CD4-positive, alpha-beta T cell treated with Interleukin-4 for 1 hour (primary cell): ENCODE measurements at places on chromosomes 12 and 14.

GRCh38 chr12:50573271-50573670 is 68.5 kb downstream of the DIP2B start:
- no peak for DNase-seq

GRCh38 chr14:79749065-79749464 is 462.2 kb downstream of the DIO2 start:
- no peak for DNase-seq

DNA sequence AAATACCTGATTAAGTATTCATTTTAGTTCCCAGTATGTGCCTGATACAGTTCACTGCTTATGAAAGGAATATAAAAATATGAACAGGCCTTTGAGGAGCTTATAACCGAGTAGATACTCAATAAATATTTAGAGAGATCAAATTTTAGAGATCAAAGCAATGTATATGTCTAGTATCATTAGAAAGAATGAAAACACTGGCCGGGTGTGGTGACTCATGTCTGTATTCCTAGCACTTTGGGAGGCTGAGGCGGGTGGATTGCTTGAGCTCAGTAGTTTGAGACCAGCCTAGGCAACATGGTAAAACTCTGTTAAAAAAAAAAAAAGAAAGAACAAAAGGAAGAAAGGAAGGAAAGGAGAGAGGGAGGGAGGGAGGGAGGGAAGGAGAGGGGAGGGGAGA is 113.2 kb upstream of the EEA1 start:
- DNase-seq: no peak

- DNase-seq: no peak
Observed at GRCh38 chr12:66739940-66740651, 61.2 kb upstream of the GRIP1 start.

DNA sequence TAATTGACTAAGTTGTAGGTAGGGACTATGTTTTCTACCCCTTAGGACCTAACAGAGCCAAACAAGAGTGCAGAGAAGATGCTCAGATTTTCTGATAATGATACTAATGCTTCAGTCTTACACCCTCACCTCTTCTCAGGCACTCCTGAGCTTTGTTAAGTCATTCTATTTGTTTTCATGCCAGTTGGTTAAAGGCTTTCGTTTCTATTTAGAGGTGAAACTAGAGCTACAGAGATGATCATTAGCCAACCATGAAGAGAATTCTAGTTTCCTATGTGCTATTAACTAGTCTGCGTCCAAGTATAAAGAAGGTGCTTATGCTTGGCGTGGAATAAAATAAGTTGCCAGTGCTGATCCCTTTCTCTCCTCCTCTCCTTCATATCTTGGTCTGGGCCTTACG is 34.6 kb upstream of the PYGL start:
- DNase-seq: no peak

DNA sequence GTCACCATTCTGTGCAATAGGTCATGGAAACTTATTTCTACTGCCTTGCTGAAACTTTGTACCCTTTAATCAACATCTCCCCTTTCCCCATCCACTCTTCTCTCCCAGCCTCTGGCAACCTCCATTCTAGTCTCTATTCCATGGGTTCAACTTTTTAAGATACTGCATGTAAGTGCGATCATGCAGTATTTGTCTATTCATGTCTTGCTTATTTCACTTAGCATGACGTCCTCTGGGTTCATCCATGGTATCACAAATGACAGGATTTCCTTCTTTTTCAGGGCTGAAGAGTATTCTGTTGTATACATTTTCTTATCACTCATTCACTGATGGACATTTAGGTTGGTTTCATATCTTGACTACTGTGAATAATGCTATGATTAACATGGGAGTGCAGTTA is 222.4 kb downstream of the PAX9 start:
- DNase-seq: no peak

GRCh38 chr12:7136676-7137075 is 6.5 kb downstream of the CLSTN3 start:
- no peak for DNase-seq

GRCh38 chr12:104858611-104859543 is 99.2 kb downstream of the SLC41A2 start:
- DNase-seq: no peak

DNA sequence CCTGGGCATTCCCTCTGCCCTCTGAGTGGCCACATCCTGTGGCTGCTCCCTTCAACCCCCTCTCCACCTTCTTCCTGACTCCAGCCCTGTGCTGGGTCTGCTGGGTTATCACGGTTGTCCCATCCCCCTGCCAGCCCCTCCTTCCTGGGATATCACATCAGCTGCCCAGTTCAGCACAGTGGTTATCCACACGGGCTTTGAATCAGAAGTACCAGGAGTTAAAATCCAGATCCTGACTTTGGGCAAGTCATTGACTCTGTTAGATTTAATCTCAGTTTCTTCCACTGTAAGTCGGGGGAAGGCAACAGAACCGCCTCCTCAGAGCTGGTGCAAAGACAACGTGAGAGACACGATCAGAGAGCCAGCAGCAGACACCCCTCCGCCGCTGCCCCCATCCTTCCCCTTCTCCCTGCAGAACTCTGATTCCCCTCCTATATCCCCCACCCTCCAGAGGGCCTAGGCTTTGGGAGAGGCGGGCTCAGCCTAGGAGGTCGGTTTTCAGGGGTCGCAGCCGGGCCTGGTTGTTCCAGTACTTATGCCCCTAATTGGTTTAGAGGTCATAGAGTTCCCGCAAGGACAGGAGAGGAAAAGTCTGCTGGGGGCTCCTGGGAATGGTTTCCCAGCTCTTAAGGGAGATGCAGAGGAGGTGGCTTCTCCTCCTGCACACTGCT is 42.5 kb downstream of the PRIMA1 start:
- no peak for DNase-seq

DNA sequence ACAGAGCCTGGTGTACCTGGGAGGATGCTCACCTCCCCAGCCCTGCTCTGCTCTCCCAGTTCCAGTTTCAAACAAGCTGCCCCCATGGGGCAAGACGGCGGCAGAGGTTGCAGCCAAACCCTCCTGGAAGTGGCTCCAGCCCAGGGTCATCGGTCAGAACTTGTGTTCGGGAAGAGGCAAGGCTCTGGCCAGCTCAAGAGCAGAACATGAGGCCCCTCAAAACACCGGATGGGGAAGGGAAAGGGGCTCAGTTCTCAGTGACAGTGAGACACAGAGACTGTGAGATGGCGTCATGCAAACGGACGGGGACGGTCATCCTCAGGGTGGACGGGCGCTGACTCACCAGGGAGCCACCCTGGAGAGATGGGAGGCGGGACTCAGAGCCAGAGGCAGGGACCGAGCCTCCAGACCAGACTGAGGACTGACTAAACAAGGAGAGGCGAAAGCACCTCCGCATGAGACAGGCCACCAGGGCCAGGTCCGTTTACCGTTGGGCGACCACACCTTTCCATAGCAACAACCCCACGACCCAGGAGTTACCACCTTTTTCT is 63.9 kb upstream of the GALNT9 start:
- no peak for DNase-seq

DNA sequence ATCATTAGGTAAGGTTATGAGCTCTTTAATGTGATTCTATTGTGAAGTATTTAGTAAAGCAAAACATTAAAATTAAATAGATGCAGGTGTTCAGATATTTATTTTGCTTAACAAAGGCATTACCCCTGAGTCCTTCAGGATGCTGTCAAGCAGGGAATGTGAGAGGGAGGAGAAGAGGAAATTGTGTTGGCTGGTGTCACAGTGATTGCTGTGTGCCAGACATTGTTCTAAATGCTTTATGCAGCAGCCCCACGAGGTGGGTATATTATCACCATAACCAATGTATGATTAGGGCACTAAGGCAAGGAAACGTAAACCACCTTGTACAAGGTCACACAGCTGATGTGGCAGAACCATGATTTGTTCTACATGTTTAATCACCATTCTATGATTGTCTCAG is 80.1 kb downstream of the STAB2 start:
- no peak for DNase-seq

DNA sequence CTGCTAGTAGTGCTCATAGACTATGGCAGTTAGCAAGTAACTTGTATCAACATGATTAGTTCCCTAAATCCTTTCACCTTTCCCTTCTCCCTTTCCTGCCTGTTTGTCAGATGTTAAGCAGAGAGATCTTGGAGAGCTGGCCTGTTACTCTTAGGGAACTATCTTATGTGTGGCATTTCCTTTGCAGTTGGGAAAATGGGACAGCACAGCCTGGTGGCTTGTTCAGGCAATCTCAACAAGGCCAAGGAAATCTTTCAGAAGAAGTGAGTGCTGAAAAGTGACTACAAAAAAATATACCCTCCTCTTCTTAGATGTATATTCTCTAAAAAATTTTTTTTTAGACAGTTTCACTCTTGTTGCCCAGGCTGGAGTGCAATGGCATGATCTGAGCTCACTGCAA is 7.4 kb downstream of the PARP2 start:
- no peak for DNase-seq

DNA sequence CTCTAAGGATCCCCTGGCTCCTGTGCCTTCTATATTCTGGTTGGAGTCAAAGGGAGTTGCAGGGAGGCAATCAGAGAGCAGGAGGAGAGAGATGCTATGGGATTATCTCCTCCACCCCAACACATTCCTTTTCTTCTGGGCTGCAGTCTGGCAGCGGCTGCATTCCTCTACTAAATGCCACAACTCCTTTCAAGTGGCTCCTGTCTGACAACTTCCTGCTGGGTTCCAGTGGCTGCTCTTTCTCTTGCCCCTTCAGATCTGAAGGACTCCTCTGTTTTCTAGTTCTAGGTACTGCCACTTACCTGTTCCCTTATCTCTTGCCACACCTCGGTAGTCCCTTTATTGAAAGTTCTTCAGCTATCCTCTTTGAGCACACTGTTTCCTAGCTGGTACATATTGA is 425.0 kb downstream of the SNAPC1 start:
- DNase-seq: no peak
